ENCODE measurements at places on chromosomes 4 and X.

DNA sequence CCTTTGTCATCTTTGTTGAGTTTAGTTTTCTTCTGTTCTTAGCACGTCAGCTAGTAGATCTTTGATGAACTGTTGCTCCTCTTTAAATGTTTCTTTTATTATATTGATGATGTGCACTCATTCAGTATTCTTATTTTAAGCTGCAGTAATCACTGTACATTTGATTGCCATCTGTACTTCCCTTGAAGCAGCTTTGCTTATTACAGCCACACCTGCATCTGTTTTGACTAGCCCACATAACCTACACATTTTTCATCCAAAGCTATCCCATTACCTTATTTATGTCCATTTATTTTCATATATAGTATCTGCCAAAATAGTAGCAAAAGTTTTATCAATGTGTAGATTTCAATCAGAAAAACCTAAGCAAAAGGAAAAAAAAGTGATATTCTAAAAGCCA lies 23.9 kb upstream of the GUCY1B1 start:
- no peak for DNase-seq

DNA sequence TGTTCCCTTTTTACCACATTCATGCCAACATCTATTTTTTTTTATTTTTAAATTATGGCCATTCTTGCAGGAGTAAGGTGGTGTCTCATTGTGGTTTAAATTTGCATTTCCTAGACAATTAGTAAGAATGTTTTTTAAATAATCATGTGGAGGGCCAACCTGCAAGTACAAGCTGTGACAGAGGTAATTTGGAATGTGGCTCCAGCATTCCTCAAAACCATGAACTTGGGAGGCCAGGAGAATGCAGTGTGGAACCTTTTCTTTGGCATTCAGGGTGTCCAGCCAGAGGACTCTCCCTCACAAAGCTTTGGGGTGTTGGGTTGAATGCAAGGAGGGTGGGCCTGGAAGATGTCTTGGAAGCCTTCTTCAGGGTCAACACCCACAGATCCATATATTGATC lies 7.3 kb upstream of the TMEM185A start:
- DNase-seq: no peak

DNA sequence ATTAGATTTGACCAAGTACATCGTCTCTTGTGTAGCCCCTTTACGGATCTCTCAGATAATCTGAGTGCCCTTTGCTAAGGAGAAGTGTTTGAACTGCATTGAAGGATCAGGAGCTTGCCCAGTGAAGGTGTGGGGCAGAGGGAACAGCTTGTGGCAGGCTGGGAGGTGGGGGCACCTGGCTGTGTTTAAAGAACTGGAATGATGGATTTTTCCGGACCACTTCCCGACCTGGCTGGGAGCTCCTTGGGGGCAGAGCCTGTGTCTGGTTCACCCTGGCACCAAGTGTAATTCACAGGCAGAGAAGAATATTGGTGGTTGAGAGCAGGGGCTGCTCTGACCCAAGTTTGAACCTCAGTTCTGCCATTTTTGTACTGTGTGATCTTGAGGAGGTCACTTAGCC lies 18.5 kb downstream of the TBC1D14 start:
- DNase-seq: no peak

DNA sequence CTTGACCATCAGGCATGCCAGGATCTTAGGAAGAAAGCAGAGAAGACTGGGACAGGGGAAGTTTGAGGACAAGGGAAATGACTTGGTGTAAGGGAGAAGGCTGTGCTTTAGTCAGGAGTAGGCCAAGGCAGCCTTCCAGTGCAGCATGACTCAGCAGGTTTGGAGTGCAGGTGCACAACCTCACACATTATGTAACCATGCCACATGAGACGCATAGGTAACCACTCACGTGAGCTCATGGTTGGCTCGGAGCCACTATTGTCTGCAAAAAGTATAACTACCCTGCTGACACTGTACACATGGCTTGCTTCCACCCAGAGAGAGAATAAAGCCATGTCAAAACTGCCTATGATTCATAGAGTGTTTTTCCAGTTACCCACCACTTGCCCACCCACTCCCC lies 715.9 kb downstream of the SMARCA1 start:
- no peak for DNase-seq

- DNase-seq: no peak
Observed at GRCh38 chr4:137794764-137795254, 262.5 kb upstream of the PCDH18 start.

GRCh38 chr4:101153653-101154052 lies 193.7 kb downstream of the PPP3CA start:
- no peak for DNase-seq

DNA sequence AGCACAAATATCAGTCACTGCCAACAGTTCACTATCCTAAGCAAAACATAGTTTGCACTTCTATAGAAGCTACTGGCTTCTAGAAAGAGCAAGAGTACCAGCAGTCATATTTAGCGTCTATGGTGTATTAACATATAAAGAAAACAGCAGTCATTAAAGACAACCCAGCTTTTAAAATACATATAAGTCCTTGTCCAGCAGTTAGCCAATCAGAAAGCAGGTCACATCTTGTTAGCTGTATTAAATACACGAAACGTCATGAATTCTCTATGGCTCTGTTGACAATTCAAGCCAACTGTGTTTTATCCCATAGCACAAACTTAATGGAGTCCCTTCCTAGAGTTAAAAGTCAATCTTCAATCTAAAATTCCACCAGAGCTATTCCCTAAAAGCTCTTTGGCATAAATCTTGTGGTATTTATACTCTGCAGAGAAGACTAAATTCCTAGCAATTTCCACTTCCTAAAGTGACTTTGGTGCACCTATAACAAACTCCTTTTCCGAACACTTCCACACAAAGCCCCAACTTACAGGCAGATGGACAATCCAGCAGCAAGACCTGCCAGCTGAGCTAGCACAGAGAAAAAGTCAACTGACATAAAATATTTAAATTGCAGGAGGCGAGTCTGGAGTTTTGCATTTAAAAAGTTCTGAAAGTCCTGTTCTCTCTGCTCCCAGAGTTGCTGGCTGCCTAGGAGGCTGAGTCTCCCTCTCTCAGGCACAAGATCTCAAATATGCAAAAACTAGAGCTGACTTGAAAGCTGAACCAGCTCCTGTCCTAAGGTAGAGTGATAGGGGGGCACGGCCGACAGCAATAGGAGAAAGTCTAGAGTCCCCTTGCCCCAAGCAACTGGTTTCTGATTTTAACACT lies 1.3 kb downstream of the LDB2 start:
- no peak for DNase-seq

DNA sequence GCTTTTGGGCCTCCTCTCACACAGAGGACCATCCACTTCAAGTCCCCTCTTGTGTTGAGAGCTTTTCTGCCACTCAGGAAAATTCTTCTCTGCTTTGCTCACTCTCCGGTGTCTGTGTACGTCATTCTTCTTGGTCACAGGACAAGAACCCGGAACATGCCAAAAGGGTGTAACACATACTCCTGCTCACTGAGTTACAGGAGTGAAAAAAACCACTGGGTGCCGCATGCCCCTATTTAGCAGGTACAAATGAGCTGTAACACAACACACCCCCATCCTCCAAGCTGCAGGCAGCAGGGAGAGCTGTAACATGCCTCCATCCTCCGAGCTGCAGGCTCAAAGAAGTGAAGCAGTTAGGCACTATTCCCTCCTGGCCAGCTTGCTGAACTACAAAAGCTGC lies 13.0 kb upstream of the CXCL2 start:
- DNase-seq: no peak

DNA sequence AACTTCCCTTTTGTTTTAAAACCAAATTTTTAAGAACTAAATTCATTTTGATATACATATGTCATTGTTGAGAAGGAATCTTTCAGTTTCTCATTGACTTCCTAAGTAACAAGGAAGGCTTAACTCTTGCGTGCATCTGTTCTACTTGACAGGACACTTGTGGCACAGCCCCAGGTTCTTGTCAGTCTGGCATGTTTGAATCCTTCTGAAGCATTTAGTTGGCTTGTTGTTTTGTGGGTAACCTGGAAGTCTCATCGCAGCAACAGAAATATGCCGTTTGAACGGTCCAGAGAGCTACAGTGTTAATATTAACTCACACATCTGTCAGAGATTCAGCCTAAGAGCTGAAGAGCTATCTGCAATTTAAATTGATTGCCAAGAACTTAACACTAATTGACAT lies 76.0 kb downstream of the GLRA3 start:
- no peak for DNase-seq

Measured in T-helper 1 cell (primary cell).